ENCODE measurements at places on chromosomes 13 and 19.

DNA sequence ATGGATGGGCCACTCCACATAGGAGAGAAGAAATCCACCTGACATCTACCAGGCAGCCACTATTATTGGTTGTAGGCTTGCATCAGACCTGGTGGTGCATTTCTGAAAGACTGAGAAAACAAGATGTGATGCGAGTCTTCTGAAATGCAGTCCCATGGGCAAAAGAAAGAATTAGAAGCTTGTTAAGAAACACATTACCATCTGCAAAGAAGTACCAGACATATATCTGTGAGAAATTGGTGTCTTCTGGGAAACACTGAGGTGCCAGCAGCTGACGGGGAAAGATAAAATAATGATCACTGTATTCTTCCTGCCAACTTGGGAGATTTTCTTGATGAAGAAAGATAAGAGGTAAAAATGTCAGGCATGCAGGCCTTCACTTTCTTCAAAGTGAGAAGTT lies 14.4 kb downstream of the AMER2 start:
- no peak for DNase-seq

- no peak for DNase-seq
These were observed 11.4 kb downstream of the XRCC1 start for GRCh38 chr19:43563816-43564457.

GRCh38 chr13:51818781-51819511 lies 15.0 kb upstream of the DHRS12 start:
- DNase-seq = no peak

DNA sequence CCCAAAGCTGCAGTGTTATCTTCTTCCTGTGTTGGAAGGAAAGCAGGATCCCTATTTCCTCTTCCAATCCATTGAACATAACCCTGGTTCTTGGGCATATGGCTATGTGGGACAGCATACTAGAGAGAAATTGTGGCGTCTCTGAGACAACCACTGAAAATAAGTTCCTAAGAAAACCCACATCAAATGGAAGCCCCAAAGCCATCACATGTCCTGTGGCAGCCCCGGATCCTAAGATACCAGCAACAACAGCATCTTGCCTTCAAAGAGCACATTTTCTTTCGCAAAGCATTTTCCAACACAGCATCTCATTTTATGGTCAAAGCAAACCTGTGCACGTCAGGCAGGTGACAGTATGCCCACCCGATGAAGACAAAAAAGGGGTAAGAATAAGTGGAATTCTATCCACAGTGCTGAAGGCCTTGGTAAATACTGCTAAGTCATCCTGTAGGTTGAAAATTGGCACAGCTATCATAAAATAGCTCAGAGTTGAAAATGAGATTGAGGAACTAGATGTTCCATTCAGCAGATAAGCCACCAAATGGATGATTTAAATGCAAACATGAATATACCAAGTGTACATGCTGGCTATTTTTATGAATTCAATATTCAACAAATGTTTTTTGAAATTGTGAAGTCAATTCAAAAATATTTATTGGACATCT lies 232.2 kb downstream of the DLEU7 start:
- DNase-seq = no peak
